ENCODE measurements at places on chromosomes 2 and 18.

DNA sequence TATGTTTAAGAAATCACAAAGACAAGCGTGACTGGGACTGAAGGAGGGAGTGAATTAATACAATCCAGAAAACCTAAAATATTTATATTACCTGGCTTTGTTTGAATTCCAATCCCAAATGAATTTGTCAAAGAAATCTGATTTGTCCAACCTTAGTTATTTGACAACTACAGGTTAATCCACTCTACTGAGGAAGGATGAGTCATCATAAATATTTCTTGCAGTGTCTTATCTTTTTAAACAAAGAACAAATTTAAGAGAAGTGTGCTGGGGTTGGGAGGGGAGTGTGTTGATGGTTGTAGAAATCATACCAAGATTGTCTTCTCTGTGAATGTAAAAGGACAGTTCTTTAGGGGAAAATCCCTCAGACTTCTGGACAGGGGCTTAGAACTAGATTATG, 1106.3 kb upstream of the SLC39A10 start:
- no peak for DNase-seq

GRCh38 chr2:172084645-172085459, 455 bp upstream of the DLX1 start:
- DNase-seq: peak; percentile 95

DNA sequence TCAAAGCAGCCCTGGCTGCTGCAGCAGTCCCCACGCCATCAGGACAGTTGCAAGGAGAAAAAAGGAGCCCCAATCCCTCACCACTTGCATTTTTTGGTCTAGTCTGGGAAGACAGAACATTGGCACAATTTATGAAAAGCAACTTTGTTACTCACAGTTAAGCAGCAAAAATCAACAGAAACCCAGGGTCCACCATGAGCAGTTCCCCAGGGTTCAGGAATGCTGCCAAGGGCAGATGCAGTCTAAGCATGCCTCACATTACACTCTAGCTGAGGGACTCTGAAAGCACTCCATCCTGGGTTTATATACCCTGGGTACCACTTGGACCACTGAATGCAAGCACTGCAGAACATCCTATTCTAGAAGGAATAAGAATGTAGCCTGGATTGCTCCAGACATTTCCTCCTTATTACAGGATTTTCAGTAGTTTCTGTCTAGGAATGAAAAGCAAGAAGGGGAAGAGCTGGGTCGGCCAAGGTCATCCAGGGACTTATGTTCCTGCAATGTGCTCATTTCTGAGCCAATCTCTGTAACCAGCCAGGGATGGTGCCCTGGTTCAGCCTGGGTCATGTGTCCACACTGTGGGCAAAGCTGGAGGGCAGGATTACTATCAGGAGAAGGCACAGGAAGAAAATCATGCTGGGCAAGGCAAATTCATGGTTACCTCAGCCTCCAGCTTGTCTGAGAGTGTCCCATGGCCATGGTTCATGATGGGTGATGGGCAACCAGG, 19.5 kb upstream of the TMEM163 start:
- DNase-seq: no peak

GRCh38 chr2:102344397-102344796, 11.2 kb upstream of the IL18R1 start:
- DNase-seq: no peak

- no peak for DNase-seq
These were observed 111.0 kb upstream of the MAP4K3 start for GRCh38 chr2:39547811-39548719.

DNA sequence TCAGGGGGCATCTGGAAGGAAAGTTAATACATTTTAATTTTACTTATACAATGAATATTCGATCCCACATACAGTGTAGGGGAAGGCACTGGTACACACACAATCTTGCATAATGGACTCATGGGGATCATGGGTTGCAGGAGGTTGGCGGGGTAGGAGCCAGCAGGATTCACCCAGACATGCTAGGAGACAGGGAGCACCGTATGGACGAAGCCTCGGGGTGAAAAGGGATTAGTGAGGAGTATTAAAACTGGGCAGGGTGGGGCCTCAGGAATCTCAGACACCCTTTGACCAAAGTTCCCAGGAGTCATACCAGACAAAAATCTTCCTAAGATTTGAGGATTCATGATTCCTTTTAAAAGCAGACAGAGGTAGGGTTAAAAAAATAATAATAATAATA, 140.8 kb downstream of the BCL11A start:
- no peak for DNase-seq

DNA sequence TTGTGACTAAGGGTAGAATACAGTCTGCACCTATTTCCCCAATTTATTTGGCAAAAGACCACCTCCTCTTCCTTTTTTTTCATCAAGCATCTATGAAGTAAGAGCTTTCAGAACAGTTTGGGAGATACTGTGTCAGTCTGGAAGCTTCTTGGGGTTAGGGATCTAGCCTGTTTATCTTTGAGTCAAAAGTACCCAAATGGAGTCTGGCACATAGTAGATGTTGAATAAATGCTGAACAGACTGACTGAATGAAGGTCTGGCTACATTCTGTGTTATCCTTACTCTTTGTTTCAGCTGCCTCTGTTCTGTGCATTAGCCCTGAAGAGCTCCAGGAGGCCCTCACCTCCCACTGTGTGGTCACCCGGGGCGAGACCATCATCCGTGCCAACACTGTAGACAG, 223.2 kb downstream of the MYO3B start:
- no peak for DNase-seq

- DNase-seq: no peak
These were observed 453 bp upstream of the ANTXR1 start for GRCh38 chr2:69012310-69013141.

- DNase-seq: peak; percentile 97
These were observed 8.9 kb downstream of the ZFP36L2 start for GRCh38 chr2:43217228-43218154.

DNA sequence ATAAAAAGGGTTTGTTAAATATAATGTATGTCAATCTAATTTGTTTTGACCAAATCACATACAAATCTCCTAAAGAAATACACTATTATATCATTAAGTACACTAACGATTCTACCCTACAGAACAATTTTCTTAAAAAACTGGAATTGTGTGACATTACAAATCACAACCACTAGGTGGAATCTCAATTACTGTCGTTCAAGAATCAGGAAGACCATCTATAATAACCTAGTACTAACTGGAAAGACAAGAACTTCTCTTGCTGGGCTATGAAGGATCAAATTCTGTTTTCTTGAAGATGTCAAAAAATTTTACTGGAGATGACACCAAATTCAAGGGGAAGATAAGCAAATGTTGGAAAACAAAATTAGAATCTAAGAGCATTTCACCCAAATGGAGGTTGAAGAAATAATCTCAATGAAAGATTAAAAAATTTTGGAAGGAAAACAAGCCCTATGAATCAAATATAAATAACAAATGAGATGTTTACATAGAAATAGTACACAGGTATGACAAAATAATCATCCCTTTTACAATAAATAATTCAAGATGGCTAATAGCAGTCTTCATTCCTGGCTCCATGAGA, 110.9 kb downstream of the STK39 start:
- no peak for DNase-seq

GRCh38 chr2:128772671-128773070, 454.0 kb upstream of the HS6ST1 start:
- peak; percentile 5 for DNase-seq

- no peak for DNase-seq
These were observed 9.2 kb upstream of the REG3G start for GRCh38 chr2:79016342-79016741.

- no peak for DNase-seq
These were observed 49.8 kb downstream of the REV1 start for GRCh38 chr2:99439971-99440505.

- DNase-seq: no peak
These were observed 126.6 kb downstream of the LRATD1 start for GRCh38 chr2:14759082-14759481.

DNA sequence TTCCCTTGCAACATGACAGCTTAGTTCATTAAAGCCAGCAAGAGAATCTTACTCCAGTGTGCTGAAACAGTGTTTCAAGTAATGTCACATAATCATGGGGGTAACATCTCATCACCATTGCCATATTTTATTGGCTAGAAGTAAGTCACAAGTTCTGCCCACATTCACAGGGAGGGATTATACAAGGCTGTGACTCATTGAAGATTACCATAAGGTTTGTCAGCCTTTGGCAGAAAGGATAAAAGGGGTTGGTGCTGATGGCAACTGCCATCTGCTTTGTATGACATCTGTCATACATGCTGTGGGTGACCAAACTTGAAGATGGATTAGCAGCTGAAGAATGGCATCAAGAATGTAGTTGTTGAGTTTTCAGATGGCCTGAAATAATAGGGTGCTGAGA, 61.2 kb downstream of the KCNE4 start:
- no peak for DNase-seq

DNA sequence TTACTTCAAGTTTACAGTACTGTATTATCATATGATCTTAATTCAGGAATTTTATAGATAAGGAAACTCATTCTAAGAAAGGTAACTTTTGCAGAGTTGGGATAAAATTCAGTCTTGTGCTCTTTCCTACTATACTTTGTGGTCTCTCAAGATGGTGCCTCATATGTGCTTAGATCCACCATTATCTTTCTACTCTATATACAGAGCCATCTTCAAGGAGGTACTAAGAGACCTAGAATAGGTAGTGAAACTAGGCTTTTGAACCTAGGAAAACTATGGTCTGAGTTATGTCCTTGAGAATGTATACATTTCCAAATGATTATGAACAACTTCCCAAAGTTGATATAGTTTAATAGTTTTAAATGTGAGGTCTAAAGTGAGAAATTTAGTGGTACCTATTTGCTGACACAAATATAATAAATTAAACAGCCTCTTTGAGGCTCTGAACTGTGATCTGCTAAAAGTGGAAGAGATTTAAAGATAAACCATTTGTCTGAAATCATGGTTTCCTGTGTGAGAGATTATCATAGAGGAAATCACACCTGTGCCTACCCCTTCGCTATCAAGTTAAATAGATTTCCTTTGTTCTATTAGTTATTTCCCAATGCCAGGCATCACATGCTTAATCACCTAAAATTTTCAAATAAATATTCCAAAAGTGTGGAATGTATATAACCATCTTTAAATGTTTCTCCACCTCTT, 27.2 kb downstream of the ACAA2 start:
- no peak for DNase-seq

- no peak for DNase-seq
These were observed 588 bp downstream of the TMEM214 start for GRCh38 chr2:27033253-27033852.

DNA sequence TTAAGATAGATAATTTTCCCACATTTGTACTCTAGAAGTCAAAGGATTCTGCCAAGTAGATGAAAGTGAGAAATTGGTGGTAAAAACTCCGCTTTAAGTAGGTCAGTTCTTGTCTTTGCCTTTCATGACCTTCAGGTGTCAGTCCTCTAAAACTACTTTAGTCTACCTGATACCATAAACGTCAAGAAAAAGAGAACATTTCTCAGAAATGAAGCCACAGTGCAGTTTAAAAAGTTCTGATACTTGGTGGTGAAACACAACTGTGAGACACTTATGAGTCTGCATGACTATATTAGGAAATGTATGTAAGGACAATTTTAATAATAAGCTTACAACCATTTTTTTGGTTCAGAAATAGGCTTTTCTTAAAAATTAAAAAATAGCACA, 583.3 kb downstream of the SATB2 start:
- no peak for DNase-seq

DNA sequence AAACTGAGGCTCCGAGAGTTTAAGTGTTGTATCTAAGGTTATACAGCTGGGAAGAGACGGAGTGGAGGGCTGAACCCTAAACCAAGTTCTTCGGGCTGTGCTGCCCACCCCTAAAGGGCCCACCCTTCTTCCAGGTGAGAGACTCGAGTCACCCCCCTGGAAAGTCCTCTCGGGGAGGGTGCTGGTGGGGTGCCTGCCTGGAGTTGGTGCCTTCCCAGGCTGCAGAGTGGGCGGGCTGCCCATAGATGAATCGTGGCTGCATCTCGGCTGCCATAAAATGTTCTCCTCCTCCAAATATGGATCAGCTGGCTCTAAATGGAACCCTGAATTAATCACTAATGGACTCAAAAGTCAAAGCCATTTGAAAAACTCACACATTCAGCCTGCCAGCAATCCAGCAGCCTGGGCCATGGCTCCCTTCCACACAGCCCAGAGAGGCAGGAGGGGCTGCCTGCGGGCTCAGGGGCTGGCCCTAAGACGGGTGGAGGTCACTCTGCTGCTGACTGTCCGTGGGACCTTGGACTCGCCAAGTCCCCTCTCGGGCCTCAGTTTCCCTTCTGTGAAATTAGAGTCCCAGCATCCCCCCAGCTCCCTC, 7.7 kb downstream of the CIB4 start:
- no peak for DNase-seq

- DNase-seq: no peak
These were observed 82.1 kb downstream of the ACTR2 start for GRCh38 chr2:65309699-65310098.

DNA sequence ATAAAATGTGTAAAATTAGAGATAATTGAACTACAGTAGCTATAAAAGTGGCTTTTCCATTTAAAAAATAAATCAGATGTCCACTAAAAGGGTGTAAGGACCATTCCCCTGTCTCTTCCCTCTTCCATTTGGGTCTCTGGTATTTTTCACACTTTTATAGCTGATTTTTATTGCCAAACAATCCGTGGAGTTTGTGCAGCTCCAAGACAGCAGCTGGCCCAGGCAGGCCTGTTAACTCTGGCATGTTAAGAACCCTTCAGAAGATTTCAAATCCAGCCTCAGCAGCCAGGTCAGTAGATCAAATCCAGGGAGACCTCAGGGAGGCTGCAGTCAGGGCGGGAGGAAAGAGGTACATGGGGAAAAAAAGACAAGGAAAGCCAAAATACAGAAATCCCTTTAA, 827.1 kb upstream of the FANCL start:
- no peak for DNase-seq

DNA sequence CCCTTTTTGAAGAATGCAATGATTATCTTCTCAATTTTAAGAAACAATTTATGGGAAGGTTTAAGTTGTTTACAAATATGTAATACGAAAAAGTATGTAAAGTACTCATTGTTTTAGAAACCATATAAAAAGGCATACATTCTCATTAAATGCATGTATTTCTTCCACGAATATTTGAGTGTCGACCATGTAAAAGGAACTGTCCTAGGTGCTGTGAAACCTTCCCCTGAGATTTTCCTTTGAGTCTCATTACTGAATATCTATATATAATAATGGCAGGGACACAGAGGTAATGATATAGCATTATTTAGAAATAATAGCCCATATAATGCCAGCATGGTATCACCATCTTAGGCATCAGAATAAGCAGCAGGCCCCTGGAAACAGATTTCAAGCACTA, 239.3 kb downstream of the ERBB4 start:
- no peak for DNase-seq

DNA sequence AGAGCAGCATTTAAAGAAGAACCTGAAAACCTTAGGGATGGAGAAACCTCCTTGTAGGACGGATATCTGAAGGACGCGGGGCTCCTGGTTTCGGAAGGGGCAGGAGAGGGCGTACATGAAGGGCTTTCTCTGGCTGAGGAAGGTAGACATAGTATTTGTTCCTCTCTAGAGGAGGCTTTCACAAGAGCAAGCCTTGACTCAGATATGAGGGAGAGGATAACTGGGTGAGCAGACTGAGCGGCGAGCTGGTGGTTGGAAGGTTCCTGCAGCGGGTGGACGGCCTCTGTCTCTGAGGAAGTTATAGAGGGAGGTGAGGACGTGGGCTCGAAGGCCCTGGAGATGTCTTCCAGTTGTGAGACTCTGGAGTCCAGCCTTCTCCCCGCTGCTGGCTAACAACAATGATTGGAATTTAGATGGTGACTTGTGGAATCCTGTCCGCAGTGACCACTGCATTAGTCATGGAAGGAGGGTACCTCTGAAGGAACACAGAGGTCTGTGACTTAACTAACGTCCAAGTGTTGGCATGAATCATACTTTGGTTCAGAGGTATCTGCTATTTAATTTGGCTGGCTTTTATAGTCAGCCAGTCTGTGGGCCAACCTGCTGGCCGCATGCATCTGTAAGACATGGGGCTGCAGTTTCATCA, 80.9 kb downstream of the ASAP2 start:
- DNase-seq: no peak
